ENCODE measurements at places on chromosomes 2 and 18.

DNA sequence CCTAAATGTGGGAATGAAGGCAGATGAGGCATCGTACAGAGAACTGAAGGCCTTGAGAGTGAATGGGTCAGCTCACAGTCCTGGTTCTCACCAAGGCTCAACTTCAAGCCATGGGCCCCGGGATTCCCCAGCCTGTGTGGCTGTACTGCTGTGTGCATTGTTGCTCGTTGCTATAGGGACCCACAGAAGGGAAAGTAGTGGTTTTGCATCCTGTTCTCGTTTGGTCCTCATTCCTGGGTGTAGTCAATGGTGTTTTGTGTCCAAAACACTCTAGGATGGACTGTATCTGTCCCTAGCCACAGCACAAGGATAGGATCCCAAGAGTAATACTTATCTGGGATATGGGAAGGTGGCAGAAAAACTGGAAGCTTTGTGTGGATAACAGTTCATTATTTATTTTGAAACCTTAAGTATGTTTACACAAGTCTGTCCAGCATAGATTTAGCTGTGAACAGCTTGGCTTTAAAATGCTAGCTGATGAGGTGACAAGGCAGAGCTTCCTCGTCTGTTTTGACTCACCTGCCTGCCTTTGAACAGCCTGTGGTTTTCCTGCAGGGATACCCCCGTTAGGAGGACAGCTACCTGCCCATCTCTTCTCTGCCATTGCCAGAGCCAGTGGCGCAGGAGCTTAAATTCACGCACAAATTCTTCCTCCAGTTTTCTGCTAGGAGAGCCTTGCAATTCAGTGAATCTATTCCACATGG is 85.0 kb downstream of the WDSUB1 start:
- peaks cover 16% of the 10 kb centered on the region for H3K36me3 ChIP-seq
- H3K4me1 ChIP-seq, result peaks cover 18% of the 10 kb centered on the region
- H3K4me3 ChIP-seq, result no peak overlapping the region

GRCh38 chr2:38734299-38735058 is 16.7 kb downstream of the SRSF7 start:
- H3K4me3 ChIP-seq, result no peak overlapping the region
- H3K27ac ChIP-seq, result peak overlapping the region; percentile 19
- peaks cover 11% of the 10 kb centered on the region for H3K36me3 ChIP-seq
- H3K4me1 ChIP-seq, result no peaks in the 10 kb centered on the region

- H3K27ac ChIP-seq, result no peak overlapping the region
- no peaks in the 10 kb centered on the region for H3K27me3 ChIP-seq
- no peaks in the 10 kb centered on the region for H3K36me3 ChIP-seq
- peaks cover 18% of the 10 kb centered on the region for H3K4me1 ChIP-seq
- DNase-seq, result no peak
Observed at GRCh38 chr2:136051001-136051724, 65.7 kb upstream of the DARS1 start.

DNA sequence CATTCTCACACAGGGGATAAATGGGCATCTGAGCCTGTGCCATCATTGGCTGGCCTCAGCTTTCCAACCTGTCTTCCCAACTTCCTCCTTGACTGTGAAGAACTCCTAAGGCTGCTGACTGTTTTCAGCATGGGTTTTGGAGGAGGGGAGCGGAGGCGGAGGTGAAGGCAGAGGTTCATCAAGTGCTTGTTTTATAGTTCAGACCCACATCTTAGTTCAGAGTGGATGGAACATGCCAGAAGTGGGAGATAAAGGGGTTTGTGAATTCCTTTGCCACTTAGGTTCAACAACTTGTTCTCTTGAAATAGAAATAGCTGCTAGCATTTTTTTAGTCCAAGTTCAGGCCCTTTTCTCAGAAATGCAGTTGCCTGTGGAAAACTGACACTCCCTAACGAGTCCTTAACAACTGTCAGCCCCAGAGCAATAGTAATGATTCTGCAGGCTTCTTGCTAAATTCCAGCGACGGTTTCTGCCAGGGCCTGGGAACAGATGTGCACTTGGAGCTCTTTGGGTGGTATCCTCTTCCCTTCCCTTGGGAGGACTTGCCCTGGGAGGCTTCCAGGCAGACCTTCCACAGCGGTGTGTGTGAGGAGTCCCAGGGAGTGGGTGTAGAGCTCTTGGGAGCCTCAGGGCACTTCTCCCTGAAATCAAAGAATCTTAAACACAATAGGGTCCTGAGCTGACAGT is 30.1 kb upstream of the ITGA6 start:
- H3K4me3 ChIP-seq, result no peak overlapping the region
- DNase-seq, result peak; percentile 25
- H3K4me1 ChIP-seq, result peaks cover 10% of the 10 kb centered on the region
- no peaks in the 10 kb centered on the region for H3K36me3 ChIP-seq
- no peaks in the 10 kb centered on the region for H3K27me3 ChIP-seq

DNA sequence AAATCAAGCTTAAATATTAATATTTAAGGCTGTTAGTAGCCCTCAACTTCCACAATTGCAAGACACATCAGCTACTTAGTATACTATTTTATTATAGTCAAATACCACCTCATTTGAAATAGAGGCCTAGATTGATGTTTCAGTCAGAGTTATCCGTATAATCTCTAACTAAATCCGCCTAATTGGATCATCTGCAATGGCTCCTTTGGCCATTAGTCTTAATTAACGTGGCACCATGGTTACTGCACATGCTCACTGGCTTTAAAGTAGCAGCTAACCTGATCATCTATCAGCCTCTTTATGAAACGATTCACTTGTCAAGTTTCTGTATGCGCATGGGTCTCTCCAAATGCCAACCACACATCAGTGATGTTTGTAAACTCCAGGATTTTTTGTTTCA is 112.3 kb downstream of the COLEC12 start:
- H3K27me3 ChIP-seq, result no peaks in the 10 kb centered on the region
- no peak overlapping the region for H3K27ac ChIP-seq
- H3K4me1 ChIP-seq, result no peaks in the 10 kb centered on the region
- no peaks in the 10 kb centered on the region for H3K36me3 ChIP-seq
- H3K4me3 ChIP-seq, result no peak overlapping the region

Measured in cardiac muscle cell (in vitro differentiated cells and primary cell).